ENCODE measurements at places on chromosomes 4 and X.

DNA sequence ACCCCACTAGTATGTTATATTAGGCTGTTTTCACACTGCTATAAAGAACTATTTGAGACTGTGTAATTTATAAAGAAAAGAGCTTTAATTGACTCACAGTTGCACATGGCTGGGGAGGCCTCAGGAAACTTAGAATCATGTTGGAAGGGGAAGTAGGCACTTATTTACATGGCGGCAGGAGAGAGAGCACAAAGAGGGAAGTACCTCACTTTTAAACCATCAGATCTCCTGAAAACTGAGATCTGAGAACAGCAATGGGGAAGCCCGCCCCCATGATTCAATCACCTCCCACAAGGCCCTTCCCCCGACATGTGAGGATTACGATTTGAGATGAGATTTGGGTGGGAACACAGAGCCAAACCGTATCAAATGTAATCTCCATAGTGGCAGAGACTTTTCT, 45.4 kb upstream of the XK start:
- no peak for DNase-seq

- no peak for DNase-seq
These were observed 56.9 kb downstream of the USO1 start for GRCh38 chr4:75781305-75781704.

DNA sequence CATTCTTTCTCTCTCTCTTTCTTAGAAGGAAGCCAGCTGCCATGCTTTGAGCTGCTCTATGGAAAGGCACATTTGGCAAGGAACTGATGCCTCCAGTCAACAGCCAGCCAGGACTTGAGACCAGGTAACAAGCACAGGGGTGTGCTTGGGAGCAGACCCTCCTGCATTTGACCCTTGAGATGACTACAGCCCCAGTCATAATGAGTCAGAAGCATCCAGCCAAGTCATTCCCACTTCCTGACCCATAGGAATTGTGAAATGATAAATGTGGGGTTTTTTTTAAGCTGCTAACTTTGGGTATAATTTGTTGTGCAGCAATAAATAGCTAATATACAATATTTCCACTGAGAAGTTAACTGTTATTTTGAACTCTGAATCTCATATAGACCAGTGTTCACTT, 446.9 kb downstream of the GRXCR1 start:
- no peak for DNase-seq

GRCh38 chr4:4845027-4845426, 14.4 kb upstream of the MSX1 start:
- DNase-seq, result no peak

GRCh38 chrX:10722851-10723250, 102.5 kb upstream of the MID1 start:
- no peak for DNase-seq

DNA sequence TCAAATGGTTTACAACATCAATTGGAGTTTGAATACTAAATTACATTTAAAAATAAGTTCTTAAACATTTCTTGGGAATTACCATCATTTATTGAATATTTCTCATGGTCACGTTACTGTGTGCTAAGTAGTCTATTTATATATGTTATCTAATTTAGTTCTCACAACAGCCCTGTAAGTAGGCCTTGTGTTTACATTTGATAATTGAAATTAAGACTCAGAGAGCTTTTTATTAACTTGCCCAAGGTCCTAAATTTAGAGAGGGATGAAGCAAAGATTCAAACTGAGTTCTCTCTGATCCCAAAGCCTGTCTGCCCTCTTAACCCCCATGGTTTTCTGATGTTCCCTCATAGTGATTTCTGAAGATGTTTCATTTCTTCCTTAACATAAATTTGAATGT, 103.7 kb downstream of the CEP135 start:
- DNase-seq, result no peak

DNA sequence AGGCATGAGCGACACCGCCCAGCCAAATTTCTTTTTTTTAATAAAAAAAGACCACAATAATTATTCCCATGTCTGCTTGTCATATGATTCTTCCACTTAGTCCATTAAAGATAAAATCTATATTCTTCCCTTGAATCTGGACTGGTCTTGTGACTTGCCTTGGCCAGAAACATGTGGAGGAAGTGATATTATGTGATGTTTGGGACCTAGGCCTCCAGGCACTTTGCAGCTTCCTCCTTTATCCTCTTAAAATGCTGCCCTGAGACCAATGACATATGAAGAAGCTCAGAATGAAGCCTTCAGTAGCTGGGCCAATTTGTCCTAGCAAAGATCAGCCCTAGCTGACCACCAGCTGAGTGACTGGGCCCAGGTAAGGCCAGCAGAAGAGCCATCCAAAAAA, 250.0 kb downstream of the INPP4B start:
- no peak for DNase-seq

Measured in SHP77 treated with DMSO at 0.1 percent for 48 hours (cell line).